Anterior cingulate cortex (tissue), 58 donors: ENCODE measurements at places on chromosomes 5 and 9.

DNA sequence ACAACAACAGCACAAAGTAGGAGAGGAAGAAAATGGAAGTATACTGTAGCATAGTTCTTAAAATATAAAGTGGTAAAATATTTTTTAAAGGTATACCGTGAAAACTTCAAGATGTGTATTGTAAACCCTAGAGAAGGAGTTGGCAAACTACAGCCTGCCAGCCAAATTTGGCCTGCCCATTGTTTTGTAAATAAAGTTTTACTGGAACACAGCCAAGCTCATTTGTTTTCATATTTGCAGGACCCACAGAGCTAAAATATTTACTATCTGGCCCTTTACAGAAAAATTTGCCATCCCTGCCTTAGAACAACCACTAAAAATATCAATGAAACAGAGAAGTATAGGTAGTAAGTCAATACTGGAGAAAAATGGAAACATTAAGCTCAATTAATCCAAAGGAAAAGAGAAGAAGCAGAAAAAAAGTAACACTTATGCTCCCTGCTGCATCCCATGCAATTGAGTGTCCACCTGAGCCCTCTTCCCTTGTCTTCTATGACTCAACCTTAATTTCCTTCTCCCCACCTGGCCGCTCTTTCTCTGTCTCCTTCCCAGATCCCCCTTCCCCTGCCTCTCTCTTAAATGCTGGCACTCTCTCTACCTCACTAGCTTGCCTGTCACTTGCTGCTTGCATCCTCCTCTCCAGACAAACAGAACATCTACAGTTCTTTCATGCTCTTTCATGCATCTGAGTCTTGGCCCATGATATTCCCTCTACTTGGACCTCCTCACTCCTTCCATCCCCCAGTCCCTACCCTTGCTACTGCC lies 50.6 kb upstream of the FER start:
- DNase-seq = no peak

DNA sequence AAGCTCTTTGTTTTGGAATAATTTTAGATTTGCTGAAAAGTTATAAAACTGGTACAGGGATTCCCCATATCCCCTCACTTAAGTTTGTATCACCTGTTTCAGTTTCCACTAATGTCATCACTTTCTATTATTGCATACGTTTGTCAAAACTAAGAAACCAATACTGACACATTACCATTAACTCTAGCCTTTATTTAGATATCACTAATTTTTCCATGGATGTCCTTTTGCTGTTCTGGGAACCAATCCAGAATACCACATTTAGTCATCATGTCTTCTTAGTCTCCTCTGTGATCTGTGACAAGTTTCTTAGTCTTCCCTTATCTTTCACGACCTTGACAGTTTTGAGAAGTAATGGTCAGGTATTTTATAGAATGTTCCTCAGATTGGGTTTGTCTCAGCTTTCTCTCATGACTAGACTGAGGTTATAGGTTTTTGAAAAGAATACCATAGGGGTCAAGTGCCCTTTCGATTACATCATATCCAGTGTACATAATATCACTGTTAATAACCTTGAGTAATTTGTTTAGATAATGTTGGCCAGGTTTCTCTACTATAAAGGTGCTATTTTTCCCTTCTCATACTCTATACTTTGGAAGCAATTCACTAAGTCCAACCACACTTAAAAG lies 51.9 kb upstream of the NMUR2 start:
- no peak for DNase-seq

GRCh38 chr5:14063691-14064090 lies 79.5 kb upstream of the TRIO start:
- DNase-seq = no peak

DNA sequence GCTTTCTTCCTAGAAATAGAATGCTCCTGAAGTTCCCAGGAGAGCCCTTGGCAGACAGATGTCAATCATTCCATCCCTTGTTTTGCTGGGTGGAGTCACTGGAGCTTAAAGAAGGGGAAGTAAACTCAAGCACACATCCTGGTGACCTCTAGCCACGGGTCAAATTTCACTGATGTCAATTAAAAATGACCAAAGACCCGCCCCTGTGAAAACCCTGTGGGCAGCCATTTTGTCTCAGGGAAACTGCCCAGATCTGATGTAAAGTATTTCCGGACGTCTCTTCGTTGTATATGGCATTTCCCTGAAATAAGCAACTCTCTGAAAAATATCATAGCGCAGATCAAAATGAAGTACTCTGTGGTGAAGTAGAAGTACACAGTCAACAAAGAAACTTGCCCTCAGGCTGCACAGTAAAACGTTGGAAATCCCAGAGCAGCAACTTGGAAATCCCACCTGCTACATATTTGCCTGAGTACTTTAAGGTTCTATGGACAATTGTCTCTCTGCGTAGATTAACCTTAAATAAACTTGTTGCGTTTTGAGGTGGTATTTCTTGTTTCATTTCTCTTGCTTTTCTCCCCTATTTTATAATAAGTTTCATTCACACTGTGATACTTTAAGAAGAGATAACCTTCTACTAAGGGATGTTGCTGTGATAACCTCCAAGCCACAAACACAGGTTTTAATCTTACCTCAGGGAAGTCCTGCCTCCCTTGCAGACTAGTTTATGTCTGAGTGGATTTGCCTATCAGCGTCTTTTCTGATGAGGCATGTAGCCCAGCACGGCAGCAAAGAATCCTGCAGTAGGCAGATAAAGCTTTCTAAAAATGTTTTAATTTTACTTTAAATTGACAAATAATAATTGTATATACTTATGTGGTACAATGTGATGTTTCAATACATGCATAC lies 60.9 kb upstream of the PIP5K1B start:
- DNase-seq = no peak

DNA sequence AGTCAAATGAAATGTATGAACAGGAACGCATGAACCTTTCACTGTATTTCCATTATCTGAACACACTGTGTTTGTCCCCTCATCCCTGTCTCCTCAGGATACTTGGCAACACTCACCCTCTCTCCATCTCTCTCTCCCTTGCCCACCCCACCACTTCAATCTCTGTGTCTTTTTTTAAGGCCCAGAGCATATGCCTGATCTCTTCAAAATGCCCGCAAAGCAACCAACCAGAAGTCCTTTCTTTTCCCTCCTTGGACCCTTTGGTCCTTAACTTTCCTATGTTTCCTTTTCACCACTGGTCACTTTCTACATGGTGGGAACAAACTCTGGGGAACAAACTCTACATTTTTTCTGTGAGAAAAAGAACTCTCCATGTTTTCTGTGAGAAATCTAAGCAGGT lies 3.2 kb upstream of the IRF1 start:
- DNase-seq = no peak

GRCh38 chr9:74577956-74578355 lies 80.8 kb downstream of the RORB start:
- no peak for DNase-seq

GRCh38 chr9:104820336-104820735 lies 56.4 kb downstream of the NIPSNAP3B start:
- DNase-seq = no peak

- DNase-seq = no peak
Observed at GRCh38 chr9:25861421-25861820, 183.2 kb upstream of the TUSC1 start.

DNA sequence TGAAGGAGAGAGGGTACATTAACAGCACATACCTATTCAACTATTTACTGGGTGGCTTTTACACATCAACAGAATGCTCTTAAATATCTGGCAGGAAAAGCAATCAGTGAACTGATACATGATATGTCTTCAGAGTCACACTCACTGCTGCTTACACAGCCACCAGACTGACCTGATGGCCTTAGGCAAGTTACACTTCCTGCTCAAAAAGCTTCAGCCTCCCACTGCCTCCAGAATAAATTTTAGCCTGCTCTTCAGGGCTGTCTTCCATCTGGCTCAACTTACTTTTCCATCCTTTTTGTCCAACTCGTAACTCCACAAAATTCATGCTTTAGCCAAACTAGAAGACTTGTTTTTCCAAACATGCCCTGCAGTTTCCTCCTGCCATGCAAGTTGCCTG lies 10.7 kb downstream of the LOX start:
- DNase-seq = no peak

DNA sequence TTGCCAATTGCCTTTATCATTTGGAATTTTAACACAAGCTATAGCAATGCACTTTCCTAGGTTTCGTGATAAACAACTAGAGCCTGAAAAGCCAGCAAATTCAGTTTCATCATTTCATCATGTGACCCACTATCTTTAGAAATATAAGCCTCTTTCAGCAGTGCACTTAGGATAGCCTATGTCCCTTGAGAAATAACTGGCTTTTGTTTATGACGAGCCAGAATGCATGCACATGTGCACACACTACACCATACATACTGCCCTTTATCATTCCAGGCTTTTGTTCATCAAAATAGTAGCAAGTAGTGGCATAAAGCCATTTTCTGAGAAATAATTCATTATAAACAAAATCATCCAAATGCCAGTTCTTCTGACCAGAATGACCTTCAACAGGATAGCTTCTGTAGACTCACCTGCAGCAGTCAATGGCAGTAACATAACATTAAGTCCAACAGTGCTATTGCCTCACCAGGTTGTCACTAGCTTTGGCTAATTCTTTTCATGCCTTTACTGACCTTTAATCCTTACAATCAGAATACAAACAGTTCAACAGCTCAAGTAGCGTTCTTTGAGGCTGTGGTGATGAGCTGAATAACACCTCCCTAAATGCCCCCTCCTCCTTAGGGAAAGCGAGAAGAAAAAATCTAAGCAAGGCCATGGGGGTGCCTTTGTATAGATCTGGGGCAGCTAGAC lies 132.3 kb upstream of the SMARCA2 start:
- no peak for DNase-seq

DNA sequence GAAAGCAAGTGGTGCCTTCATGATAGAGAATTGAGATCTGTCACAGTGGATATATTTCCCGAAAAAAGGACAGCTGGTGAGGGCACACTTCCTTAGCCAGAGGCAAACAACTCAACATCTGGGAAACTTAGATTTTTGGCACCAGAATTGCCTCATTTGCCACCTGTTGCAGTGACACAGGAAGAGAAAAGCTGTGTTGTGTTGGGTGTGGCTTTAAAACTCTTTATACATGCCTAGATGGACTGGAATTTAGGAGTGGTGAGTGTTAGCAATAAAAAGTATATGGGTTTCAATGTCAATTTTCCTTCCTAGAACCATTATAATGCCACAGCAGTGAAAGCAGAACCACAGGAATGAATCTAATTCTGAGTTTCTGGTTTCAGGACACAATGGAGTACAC lies 62.6 kb upstream of the CEMIP2 start:
- no peak for DNase-seq

- no peak for DNase-seq
Observed at GRCh38 chr5:9037048-9037447, 508.8 kb downstream of the SEMA5A start.

DNA sequence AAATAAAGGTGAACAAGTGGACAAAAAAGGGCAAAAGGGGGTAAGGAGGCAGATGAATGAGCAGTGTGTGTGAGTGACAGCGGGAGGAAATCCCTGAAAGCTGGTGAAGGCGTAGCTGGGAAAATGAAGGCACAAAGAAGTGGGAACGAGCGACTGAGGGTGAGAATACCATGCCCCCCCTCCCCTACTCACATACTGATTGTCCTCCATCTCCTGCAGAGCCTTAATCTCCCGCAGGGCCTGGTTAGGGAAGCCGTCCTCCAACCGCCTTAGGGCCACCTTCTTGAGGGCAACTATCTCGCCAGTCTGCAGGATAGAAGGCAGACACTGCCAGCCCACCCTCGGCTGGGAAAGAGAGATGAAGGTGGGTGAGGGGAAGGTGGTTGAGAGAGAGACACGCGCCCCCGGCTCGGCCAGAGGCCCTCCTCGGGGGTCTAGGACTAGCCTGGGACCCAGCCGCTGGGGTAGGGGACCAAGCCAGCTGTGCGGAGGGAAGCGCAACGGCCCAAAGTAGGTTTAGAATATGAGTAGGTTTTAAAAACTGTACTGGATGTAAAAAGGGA lies 522 bp downstream of the CDK20 start:
- DNase-seq = no peak

DNA sequence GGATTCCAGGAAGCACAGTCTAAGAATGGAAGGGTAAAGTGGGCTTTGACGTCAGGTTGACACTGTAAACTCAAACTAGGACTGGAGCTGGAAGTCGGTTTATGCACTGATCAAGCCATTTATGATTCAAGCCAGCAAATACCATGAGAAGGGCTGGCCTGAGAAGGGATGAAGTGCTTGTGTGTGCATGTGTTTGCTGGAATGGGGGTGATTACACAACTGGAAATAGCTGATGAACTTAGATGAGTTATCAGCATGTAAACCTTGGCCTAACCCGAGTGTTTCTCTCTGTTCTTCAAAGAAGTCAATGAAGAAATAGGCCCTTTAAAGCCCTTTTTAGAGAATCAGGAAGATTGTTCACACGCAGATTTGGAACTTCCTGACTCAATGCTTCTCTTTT lies 287.6 kb downstream of the RFX3 start:
- no peak for DNase-seq

DNA sequence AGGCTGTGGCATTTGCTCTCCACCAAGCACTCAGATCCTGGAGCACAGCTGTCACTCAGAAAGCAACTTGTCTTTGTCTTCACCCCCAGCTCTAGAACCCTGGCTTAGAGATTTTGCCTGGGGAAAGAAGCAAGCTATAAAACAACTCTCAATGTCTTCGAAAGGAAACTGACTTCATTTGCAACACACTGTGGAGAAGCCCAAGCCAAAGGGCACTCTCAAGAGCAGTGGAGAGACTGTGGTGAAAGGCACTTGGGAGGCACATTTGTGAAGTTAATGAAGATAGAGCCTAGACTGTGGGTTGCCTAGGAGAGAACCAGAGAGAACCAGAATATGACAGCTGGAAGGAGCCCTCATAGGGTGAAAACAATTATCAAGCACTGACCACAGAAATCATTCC lies 103.4 kb downstream of the CFAP95 start:
- DNase-seq = no peak

DNA sequence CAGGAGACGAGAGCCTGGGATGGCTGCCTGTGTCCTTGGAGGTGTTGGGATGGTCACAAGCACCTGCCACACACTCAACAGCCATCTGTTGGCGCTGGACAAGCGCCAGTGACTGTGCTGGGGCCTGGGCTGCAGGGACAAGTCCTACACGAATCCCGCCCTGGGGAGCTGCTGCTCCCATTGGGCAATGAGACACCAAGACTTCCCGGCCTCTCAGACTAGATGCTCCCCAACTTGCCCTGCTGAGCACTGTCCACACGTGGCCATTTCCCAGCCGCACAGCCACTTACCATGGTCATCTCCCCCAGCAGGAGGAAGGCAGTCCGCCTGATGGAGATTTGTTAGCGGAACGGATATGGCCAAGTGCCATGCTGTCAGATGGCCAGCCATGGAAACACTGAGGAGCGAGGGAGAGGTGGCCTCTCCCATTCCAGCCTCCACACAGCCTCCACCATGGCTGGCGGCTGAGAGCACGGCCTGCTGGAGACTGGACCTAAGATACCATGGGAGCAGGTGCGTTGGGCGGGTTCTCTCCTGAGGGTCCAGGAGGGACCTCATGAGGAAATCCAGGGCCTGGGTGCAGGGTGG lies 43.9 kb downstream of the PRRT1B start:
- no peak for DNase-seq

GRCh38 chr5:146378986-146379385 lies 40.3 kb downstream of the POU4F3 start:
- no peak for DNase-seq

- no peak for DNase-seq
Observed at GRCh38 chr5:179930788-179931473, 23.2 kb upstream of the TBC1D9B start.
